ENCODE measurements at places on chromosomes 12 and 14.
A peak's percentile ranks its signal among the peaks of the same experiment; 100 is the strongest.

GRCh38 chr14:105414456-105415371 is 4.9 kb upstream of the MTA1 start:
- peak; percentile 59 for DNase-seq

GRCh38 chr12:75646329-75647210 is 135.2 kb upstream of the KRR1 start:
- no peak for DNase-seq

GRCh38 chr14:22648506-22648905 is 4.4 kb upstream of the OR6J1 start:
- no peak for DNase-seq

GRCh38 chr12:75938189-75938588 is 93.4 kb downstream of the PHLDA1 start:
- DNase-seq = no peak

GRCh38 chr12:12505544-12506495 is 56.8 kb downstream of the DUSP16 start:
- DNase-seq = no peak
